ENCODE measurements at places on chromosomes 3 and 15.

DNA sequence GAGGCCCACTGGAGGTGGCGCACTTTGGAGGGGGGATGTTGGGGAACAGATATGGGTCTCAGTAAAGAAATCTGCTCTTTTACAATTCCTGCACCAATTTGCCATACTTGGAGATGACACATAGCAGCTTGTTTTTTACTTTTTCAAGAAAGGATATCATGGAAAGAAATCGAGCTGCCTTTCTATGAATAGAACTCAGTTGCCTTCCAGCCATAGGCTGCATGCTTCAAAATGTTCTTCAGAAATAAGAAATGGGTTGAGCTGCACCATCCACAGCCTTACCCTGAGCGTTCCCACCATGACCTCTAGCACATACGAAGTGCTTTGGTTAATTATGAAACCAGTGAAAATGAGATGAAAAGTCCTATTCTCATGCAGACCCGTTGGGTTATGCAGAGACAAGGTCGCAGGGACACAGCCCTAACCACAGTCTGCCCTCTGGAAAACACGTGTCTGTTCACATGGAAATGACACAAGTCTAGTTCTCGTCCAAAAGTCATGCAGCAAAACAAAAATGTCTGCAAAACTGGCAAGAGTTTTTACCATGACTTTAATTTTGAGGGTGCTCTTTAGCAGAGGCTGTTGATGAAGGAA, 36.3 kb downstream of the NGRN start:
- DNase-seq: no peak

DNA sequence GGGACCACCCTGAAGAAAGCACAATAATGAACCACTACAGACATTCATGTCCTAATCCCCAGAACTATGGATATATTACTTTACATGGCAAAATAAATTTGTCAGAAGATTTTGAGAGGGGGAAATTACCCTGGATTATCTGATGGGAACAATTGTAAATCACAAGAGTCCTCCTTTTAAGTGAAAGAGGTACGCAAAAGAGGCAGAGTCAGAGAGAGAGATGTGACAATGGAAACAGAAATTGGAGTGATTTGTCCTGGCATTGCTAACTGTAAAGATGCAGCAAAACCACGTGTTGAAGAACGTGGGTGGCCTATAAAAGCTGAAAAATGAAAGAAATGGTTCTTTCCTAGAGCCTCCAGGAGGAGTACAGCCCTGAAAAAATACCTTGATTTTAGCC, 1121.4 kb upstream of the ALCAM start:
- DNase-seq: no peak

GRCh38 chr3:135231737-135232136, 436.7 kb downstream of the EPHB1 start:
- DNase-seq: no peak

- peak; percentile 83 for DNase-seq
Measured at GRCh38 chr3:146814601-146815315, 209.6 kb upstream of the PLSCR5 start.

DNA sequence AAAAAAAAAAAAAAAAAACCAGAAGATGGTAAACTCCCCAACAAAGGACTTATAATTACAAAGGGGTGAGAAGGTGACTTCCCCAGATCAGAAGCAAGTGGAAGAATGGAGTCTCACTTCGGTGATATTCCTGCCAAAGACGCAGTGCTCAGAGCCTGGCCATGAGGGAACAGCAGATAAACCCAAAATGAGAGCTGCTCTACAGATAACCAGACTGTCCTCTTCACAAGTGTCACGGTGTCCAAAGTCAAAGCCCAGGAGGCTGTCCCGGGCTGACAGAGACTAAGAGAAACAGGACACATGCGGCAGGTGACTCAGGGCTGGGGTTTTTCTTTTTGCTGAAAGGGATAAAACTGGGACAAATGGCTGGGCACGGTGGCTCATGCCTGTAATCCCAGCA, 48.8 kb downstream of the HMCES start:
- no peak for DNase-seq

GRCh38 chr3:57956119-57956832, 51.9 kb upstream of the FLNB start:
- peak; percentile 95 for DNase-seq

GRCh38 chr15:62277816-62278394, 112.8 kb upstream of the C2CD4B start:
- DNase-seq: no peak

- no peak for DNase-seq
Measured at GRCh38 chr3:108554229-108554628, 35.0 kb downstream of the CIP2A start.

DNA sequence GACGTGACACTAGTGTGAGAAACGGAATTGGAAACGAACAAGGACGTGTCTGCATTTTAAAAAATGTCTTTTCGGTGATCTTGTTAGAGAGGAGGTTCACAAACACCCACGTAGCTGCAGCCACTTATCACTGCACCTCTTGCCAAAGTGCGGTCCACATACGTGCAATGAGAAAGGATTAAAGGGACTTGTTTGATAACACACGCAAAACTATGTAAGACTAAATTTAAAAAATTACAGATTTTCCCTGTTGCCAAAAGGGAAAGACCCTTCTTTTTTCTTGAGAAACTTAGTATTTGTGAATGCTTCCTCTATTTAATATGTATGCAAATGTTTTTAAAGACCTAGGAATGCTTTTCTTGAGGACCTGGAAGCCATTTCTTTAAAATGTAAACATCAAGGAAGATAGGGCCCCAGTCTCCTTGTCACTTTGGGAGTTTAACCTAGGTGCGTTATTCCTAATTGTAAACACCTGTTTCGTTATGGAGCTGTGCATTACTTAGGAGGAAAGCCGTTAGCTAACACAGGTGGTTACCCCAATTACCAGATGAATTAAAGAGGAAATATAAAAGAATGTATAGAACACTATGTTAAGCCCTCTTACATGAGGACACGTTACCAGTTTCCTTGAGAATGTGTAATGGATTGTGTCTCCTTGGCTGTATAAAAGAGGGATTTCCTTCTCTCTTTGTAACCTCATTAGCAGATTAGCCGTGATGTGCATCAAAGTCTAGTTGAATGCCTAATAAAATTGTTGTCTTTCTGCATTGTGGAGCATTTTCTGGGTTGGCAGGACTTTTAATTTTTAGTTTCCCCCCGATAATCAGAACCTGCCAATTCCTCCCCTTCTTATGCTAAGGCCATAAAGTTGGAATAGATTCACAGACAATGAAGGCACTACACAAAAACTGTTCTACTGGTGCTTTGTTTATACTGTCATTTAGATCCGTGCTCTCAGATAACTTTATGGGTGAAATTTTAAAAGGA, 1.0 kb downstream of the LEKR1 start:
- DNase-seq: no peak

GRCh38 chr3:185583925-185584324, 2.2 kb upstream of the SENP2 start:
- DNase-seq: no peak

DNA sequence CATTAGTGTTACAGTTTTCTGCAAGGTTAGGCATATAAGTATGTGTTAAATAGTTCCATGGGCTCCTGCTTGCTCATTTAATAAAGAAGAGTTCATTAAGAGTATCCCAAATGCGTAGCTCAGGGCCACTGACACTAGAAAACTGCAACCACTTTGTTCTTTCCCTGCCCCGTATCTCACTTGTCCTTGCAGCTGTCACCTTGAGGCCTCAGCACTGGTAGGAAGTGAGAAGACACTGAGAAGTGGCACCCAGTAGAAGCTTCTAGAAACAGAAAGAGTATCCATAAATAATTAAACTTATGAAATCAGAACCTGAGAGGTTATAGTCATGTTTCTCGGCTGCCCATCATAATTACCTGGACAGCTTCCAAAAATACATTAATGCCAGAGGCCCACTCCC, 266.0 kb downstream of the KCNMB2 start:
- no peak for DNase-seq

GRCh38 chr3:97880267-97880666, 58.5 kb downstream of the CRYBG3 start:
- peak; percentile 40 for DNase-seq

DNA sequence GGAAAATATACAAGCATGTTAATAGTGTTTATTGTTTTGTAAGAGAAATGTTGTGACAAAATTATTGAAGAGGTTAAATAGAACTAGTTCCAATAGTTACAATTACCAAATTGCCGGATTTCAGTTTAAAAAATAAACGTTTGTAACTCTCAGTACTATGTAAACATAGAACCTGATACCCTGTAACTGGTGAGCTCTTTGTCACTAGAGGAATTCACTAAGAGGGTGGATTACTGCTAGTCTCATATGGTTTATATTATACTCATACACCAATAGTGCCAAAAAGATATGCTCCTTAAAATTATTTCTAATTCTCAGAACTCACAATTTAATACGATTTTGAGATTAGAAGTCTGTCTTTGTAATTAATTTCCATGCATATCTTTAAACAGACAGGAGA, 7.6 kb upstream of the GMNC start:
- DNase-seq: no peak

- peak; percentile 38 for DNase-seq
Measured at GRCh38 chr15:71812966-71813722, 2.8 kb downstream of the NR2E3 start.

DNA sequence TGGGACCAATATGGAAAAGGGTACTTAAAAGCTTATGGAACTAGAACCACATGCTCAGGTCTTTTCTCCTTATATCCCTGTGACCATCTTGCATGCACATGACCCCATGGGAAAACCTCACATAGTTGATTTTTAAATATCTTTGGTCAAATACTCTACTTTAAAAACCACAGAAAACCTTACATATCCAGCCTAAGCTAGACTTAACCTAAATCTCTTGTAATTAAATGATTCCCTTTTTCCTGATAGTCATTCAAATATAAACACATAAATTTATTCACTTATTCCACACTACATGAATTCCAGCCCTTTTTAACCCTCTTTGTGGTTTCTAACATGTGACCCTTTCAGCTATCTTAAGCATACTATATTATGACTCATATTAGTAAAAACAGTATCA, 46.8 kb downstream of the DNAJC13 start:
- DNase-seq: peak; percentile 33

- DNase-seq: no peak
Measured at GRCh38 chr15:88630141-88630721, 8.6 kb upstream of the ISG20 start.

DNA sequence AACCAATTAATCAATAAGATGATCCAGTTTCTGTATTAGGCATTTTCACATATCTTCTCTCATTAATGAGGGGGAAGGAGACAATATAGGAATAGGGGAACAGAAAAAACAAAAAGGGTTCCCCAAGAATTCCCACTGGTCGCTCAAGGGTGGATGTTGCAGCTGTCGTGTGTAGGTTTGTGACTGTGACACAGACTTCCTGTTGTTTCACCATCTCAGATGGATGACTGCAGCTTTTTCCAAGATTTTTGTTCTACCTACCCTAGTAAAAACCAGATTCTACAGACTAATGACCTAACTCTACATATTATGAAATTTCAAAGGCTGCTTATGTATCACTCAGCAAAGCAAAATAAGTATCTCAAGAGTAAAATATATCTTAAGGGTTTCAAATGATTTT, 73.7 kb upstream of the MB21D2 start:
- DNase-seq: no peak

DNA sequence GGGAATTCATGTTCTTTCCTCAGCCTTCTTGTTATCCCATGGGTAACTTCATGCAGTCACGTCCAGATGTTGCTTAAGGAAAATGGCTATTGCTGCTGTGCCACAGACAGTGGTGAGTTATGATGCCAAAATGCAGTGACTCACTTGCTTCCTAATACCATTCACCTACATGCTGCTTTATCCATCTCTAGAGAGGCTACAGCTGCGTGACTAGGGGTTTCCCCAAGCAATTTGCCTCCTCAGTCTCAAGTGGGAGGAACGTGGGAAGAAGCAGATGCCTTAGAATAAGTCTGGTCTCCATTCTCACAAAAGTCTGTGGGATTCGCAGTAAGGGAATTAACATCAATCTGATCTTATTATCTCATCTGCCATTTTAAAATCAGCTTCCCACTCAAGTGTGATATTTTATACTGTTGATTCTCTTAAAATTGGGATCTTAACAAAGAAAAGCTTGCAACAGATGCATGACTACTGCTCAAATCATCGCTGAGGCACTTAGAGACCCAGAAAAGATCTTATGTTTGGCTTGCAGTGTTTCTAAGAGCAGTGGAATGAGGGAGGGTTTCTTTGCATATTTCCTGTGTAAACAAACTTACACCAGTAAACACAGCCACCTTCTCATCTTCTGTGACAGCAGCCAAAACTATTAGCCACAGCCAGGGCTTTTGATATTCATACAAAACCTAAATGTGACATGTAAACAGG, 62.0 kb upstream of the ACP3 start:
- DNase-seq: peak; percentile 82

- peak; percentile 34 for DNase-seq
Measured at GRCh38 chr3:82082796-82083195, 321.4 kb upstream of the GBE1 start.

- no peak for DNase-seq
Measured at GRCh38 chr3:129318921-129319320, 40.3 kb downstream of the HMCES start.

DNA sequence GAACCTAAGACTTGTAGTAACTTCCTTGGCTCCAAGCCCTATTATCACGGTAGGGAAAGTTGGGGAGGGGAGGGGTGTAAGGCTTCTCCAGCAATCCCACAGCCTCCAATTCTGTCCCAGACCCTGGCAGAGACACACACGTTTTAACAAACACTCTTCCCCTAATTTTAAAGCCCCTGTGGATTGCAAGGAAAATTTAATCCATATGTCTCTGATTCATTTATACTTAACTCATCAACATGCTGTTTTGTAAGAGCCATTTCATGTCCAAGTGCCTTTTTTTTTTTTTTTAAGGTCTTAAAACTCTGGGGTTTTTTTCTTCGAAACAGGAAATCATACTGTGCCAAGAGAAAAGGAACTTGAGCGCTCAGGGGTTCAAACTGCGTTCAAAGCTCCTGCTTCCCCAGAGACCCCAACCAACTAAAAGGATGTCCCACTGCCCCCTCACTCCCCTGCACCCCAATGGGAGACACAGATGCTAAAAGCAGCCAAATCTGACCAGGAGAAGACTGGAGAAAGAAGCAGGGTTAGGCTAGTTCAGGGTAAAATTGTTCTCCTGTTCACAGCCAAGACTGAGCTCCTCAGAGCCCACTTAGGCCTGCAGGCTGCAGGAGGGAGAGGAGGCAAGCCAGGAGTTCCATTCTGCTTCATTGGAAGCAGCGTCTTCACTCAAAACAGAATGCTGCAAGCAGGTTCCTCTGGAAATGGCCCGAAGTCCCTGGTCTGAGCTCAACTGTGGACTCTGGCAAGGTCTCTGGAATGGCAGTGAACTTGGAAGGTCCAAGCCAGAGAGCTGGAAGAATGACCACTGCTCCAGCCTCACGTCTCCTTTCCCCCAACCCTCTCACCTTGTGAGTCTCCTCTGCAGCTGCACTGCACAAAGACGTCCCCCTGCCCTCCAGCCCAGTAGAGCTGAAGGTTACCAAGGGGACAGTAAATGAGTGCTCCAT, 172.5 kb downstream of the NTRK3 start:
- peak; percentile 74 for DNase-seq

DNA sequence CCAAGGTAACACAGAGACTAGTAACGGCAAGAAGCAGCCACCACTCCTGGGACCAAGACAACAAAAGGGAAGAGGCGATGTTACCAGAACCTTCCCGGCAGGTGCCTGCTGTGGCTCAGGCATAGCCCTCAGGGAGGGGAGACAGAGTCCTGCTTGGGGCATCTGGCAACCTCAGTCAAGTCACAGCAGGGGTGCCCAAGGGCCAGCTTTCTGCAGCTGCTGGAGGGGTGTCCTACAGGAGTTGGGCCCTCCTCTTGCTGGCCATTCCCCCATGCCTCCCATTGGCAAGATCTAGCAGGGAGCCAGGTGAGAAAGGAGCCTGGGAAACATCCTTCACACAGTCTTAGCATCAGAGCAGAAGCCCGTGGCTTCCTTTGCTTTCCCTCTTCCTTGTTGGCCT, 197.3 kb upstream of the IL12A start:
- no peak for DNase-seq
